ENCODE measurements at places on chromosomes 16 and 17. TPM values are rescaled to one million over a fixed set of nuclear protein-coding genes. Genes with fewer than 3 reads are reported as not detected.
A peak's percentile ranks its signal among the peaks of the same experiment; 100 is the strongest.

DNA sequence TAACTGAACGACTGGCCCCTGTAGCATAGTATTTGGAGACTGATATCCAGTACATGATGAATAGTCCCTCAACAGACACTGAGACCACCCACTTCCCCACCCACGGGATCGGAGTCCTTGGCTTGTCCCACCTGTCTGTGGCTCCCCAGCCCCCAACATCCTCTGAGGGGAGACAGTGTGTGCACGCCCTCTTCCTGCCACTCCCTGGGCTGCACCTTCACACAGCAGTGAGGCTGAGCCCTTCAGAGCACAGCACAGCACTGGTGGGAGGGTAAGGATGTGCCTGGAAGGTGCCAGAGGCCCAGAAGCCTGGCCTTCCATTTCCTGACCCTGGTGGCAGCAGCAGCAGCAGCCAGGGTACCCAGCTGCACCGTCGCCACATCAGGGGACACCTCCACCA is 11.0 kb downstream of the DNASE1 start:
- peaks cover 11% of the 10 kb centered on the region for H3K4me1 ChIP-seq
- H3K36me3 ChIP-seq = peaks cover 20% of the 10 kb centered on the region
- peak; percentile 32 for DNase-seq
- no peaks in the 10 kb centered on the region for H3K27me3 ChIP-seq
- H3K4me3 ChIP-seq = no peak overlapping the region

DNA sequence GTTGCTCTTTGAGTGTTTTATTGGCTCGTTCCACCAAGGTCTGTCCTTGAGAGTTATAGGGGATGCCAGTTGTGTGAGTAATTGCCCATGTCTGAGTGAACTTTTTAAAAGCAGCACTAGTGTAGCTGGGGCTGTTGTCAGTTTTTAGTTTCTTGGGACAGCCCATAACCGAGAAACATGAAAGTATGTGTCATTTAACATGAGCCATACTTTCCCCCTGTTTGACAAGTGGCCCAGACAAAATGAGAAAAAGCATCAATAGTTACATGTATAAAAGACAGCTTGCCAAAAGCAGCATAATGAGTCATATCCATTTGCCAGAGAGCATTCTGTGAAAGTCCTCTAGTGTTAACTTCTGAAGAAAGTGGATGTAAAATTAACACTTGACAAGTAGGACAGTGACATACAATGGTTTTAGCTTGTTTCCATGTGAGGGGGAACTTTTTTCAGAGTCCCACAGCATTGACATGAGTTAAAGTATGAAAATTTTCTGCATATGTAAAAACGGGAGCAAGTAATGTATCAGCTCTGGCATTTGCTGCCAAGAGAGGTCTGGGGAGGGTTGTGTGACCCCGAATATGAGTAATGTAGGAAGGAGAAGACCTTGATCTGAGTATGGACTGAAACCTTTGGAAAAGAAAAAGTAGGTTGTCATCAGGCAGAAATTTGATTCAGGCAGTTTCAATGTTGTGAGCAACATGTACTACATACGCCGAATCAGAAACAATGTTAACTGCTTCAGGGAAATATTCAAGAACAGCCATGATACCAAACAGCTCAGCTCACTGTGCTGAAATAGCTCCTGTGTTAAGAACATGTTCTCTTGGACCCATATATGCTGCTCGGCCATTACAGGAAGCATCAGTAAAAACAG is 56.8 kb upstream of the ARL4D start:
- peak overlapping the region; percentile 29 for H3K4me3 ChIP-seq
- no peaks in the 10 kb centered on the region for H3K27me3 ChIP-seq
- peaks cover 6% of the 10 kb centered on the region for H3K36me3 ChIP-seq
- H3K27ac ChIP-seq = peak overlapping the region; percentile 87
- peak; percentile 18 for DNase-seq

DNA sequence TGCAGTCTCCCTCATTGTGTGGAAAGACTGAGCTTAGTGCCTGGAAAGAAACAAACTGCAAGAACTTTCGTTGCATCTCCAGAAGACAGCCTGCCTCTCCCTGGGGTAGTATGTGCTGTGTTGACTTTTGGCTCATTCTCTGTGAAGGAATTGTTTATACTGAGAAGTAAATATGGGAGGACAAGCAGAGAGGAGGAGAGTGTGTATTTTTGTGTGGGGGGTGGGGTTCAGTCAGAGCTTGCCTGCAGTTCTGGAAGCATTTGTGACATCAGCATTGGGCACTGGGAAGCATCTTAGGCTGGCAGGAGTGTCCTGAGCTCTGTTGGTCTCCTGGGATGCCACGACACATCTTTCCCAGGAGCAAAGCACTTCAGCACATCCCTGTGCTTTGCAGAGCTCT is 147.9 kb downstream of the HS3ST3B1 start:
- H3K36me3 ChIP-seq = no peaks in the 10 kb centered on the region
- H3K4me3 ChIP-seq = no peak overlapping the region
- H3K4me1 ChIP-seq = no peaks in the 10 kb centered on the region
- no peaks in the 10 kb centered on the region for H3K27me3 ChIP-seq

GRCh38 chr17:66387392-66387981 is 85.1 kb downstream of the PRKCA start:
- no peak overlapping the region for H3K27ac ChIP-seq
- H3K4me3 ChIP-seq = no peak overlapping the region
- peaks cover 55% of the 10 kb centered on the region for H3K36me3 ChIP-seq

DNA sequence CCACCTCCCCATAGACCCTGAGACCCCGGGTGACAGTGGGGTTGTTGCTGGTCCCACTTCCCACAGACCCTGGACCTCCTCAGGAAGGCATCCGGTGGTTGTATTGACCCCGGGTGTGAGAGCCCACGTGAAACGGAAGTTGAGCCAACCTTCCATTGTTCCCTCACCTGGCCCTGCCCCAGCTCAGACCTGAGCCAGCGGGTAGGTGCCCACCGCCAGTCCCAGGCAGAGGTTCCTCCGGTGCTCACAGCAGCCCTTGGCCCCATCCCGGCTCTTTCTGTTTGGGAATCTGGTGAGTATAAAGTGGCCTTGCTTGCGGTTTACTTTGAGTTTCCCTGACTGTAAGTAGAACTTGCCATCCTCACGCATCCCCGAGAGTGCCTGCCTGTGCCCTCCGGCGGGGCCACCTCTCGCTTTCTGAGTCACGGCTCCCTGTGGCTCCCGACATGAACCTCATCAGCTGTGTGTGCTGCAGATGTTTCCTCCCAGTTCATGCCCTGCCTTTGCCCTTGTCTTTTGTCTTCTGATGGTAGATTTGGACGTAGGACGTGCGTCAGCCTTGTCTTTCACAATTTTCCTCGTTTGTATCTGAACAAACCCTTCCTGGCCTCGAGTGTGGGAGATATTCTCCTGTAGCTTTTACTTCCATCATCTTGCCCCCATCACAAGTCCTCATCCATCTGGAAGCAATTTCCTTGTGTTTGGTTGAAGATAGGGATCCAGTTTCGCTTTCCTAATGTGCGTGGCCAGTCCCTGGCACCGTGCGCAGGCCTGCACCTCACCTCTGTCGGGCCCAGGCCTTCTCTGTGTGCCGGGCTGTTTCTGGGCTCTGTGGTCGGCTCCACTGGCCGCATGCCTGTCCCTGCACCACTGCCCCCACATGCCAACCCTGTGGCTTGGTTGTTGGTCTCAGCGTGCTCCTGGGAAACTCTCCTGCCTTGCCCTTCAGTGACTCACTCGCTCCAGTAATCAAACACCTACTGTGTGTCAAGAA is 76.0 kb downstream of the METRNL start:
- no peaks in the 10 kb centered on the region for H3K27me3 ChIP-seq
- no peak for DNase-seq
- no peak overlapping the region for H3K27ac ChIP-seq
- H3K36me3 ChIP-seq = no peaks in the 10 kb centered on the region

- H3K27me3 ChIP-seq = no peaks in the 10 kb centered on the region
- no peak overlapping the region for H3K27ac ChIP-seq
- DNase-seq = no peak
- H3K36me3 ChIP-seq = peaks cover 2% of the 10 kb centered on the region
- no peak overlapping the region for H3K4me3 ChIP-seq
Observed at GRCh38 chr17:4006745-4007211, 42.5 kb upstream of the ATP2A3 start.

DNA sequence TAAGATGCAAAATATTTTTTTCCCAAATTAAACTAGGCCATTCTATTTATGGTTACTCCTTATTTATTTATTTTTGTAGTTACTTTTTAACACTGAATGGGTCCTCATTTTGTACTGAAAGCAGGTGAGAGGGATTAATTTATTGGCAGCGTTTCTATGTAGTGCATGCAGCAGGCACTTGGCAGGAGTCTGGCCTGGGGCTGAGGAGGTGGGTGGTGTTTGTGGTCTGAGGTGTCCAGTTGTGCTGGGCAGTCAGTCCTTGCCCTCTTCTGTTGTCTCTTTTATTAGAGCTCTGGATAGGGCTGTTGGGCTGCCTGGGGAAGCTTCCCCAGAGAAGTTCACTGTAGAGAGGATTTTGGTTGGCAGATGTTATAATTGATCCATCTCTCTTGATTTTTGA is 12.7 kb downstream of the SEC14L1 start:
- H3K27me3 ChIP-seq = no peaks in the 10 kb centered on the region
- no peak overlapping the region for H3K4me3 ChIP-seq
- H3K4me1 ChIP-seq = peaks cover 38% of the 10 kb centered on the region
- H3K27ac ChIP-seq = no peak overlapping the region

GRCh38 chr16:57352636-57353047 is 5.9 kb upstream of the CCL22 start:
- H3K27me3 ChIP-seq = peaks cover 28% of the 10 kb centered on the region
- H3K27ac ChIP-seq = no peak overlapping the region
- H3K4me1 ChIP-seq = peaks cover 19% of the 10 kb centered on the region
- no peak for DNase-seq
- no peak overlapping the region for H3K4me3 ChIP-seq

GRCh38 chr17:72682605-72683004 is 409.9 kb downstream of the SLC39A11 start:
- peaks cover 11% of the 10 kb centered on the region for H3K36me3 ChIP-seq
- no peaks in the 10 kb centered on the region for H3K27me3 ChIP-seq
- no peak overlapping the region for H3K27ac ChIP-seq
- DNase-seq = no peak
- H3K4me1 ChIP-seq = no peaks in the 10 kb centered on the region
- no peak overlapping the region for H3K4me3 ChIP-seq

GRCh38 chr16:87190288-87191230 is 126.6 kb downstream of the C16orf95 start:
- H3K4me3 ChIP-seq = no peak overlapping the region
- no peak overlapping the region for H3K27ac ChIP-seq
- no peaks in the 10 kb centered on the region for H3K4me1 ChIP-seq
- H3K36me3 ChIP-seq = no peaks in the 10 kb centered on the region
- no peaks in the 10 kb centered on the region for H3K27me3 ChIP-seq

DNA sequence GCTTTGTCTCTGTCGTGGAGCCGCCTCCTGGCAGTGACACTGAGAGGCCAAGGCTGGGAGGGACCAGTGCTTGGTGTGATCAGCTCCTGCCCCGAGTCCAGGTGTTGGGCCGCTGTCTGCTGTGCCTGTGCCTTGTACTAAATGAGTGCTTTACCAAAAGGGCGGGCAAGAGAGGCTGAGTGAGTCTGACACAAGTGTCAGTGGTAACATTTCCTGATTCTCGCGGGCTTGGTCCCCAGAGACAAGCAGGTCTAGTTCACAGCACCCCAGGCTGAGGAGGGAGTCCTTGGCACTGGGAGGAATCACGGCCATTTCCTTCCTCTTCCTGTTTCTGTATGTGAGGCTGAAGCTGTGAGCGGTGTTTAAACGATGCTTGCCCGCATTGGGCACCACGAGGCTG is 30.2 kb downstream of the PLD6 start:
- no peak for DNase-seq
- no peak overlapping the region for H3K4me3 ChIP-seq
- H3K27ac ChIP-seq = peak overlapping the region; percentile 39
- peaks cover 39% of the 10 kb centered on the region for H3K4me1 ChIP-seq
- no peaks in the 10 kb centered on the region for H3K27me3 ChIP-seq

DNA sequence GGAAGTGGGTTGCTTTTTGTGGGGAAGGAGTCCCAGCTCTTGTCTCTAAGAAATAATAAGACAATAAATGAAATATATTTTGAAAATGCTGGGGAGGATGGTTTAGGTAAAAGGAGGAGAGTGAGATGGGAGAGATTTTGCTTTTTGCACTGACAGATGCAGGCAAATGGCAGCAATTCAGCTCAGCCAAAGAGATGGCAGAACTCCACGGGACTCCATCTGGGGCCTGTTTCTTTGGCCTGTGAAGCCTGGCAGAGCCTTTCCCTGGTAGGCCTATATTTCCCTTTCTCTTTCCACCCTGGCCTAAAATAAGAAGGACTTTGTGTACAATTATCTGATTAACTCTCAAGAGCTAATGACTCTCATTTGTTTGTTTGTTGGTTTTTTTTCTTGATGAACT is 1525.1 kb downstream of the CDH11 start:
- no peak for DNase-seq
- H3K27ac ChIP-seq = no peak overlapping the region
- H3K4me1 ChIP-seq = no peaks in the 10 kb centered on the region
- H3K27me3 ChIP-seq = no peaks in the 10 kb centered on the region
- H3K4me3 ChIP-seq = no peak overlapping the region
- no peaks in the 10 kb centered on the region for H3K36me3 ChIP-seq

DNA sequence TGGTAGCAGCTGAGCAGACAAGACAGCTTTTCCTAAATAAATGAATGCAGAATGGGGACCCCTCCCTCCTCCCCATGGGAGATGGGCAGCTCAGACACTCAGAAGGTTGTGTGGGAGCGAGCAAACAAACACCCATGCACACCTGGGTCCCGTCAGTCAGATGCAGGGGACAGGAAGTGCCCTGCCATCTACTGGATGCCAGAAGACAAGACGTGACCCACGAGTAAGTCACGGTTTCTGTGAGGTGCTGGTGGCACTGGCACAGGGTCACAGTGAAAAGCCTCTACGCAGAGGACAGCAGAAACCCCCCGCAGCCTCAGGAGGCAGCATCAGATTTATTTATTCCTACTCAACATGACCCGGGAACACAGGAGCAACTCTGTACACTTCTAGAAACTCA is 8.4 kb downstream of the HBQ1 start:
- H3K27ac ChIP-seq = no peak overlapping the region
- DNase-seq = peak; percentile 30
- H3K27me3 ChIP-seq = no peaks in the 10 kb centered on the region
- H3K4me3 ChIP-seq = no peak overlapping the region

- H3K27ac ChIP-seq = no peak overlapping the region
- peaks cover 5% of the 10 kb centered on the region for H3K27me3 ChIP-seq
- H3K4me1 ChIP-seq = peaks cover 4% of the 10 kb centered on the region
Observed at GRCh38 chr17:63917646-63918045, 993 bp downstream of the GH1 start.

GRCh38 chr16:89670496-89671431 is 13.1 kb downstream of the SPATA33 start:
- no peak overlapping the region for H3K27ac ChIP-seq
- peaks cover 10% of the 10 kb centered on the region for H3K36me3 ChIP-seq
- DNase-seq = no peak
- no peak overlapping the region for H3K4me3 ChIP-seq

GRCh38 chr16:17070882-17071592 is 399.7 kb downstream of the XYLT1 start:
- no peaks in the 10 kb centered on the region for H3K27me3 ChIP-seq
- H3K4me3 ChIP-seq = peak overlapping the region; percentile 78
- peak overlapping the region; percentile 96 for H3K27ac ChIP-seq
- DNase-seq = peak; percentile 84
- no peaks in the 10 kb centered on the region for H3K36me3 ChIP-seq

GRCh38 chr17:18261146-18261515 is 669 bp downstream of the MIEF2 start:
- H3K4me1 ChIP-seq = peaks cover 28% of the 10 kb centered on the region
- peaks cover 2% of the 10 kb centered on the region for H3K36me3 ChIP-seq
- H3K4me3 ChIP-seq = peak overlapping the region; percentile 82

- H3K27ac ChIP-seq = no peak overlapping the region
- no peak overlapping the region for H3K4me3 ChIP-seq
- no peaks in the 10 kb centered on the region for H3K36me3 ChIP-seq
- H3K4me1 ChIP-seq = no peaks in the 10 kb centered on the region
Observed at GRCh38 chr16:74064120-74064735, 232.4 kb upstream of the PSMD7 start.

CD300E gene
- total RNA-seq = not detected

OR1F1 gene
- not detected for total RNA-seq

PMM2 gene
- 59.0 TPM for total RNA-seq

BCAR1 gene
- total RNA-seq = 1.2 TPM

TMEM100 gene
- not detected for total RNA-seq

AOC3 gene
- 1.5 TPM for total RNA-seq

KRT36 gene
- not detected for total RNA-seq

Measured in activated naive CD8-positive, alpha-beta T cell treated with anti-CD3 and anti-CD28 coated beads for 36 hours (primary cell).